ENCODE measurements at places on chromosomes 3 and 15.

GRCh38 chr3:173553635-173554280 is 156.2 kb downstream of the NLGN1 start:
- peak; percentile 47 for DNase-seq

GRCh38 chr15:72078887-72079286 is 39.1 kb downstream of the MYO9A start:
- no peak for DNase-seq

GRCh38 chr3:63975723-63976122 is 47.6 kb downstream of the PSMD6 start:
- peak; percentile 79 for DNase-seq

DNA sequence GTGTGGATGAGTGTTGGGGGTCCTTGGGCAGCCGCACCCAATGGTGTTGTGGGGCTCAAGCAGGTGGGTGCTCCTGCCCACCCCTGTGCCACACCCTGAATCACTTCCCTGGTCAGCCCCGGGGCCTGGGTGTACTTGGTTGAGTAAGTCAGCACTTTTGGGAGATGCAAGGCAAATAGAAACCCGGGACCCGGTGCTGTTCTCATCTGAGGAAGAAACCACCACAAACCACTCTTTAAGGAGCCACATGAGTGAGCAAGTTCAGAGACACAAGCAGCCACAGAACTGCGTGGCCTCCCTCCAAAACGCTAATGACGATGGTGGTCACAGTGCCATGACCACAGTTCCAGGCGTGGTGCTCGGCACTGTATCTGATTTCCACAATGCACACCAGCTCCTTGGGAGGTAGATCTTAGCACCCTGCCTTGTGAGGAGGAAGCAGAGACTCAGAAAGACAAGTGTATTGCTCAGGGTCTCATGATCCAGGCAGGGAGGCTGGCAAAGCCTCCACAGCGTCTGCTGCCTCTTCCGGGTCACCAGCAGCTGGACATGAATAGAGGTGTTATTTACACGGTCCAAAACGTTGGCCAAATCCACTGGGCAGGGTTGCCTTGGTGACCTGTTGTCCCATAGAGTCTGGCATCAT is 118.2 kb upstream of the ALDH1A3 start:
- no peak for DNase-seq

GRCh38 chr3:23387286-23387918 is 184.3 kb downstream of the UBE2E2 start:
- no peak for DNase-seq

GRCh38 chr3:13025090-13025489 is 48.1 kb downstream of the IQSEC1 start:
- DNase-seq: peak; percentile 64

GRCh38 chr3:74491874-74492273 is 122.6 kb downstream of the CNTN3 start:
- DNase-seq: no peak
